Cerebellum (tissue), 4 donors: ENCODE measurements at places on chromosomes 5 and 9. TPM values are rescaled to one million over a fixed set of nuclear protein-coding genes. Genes with fewer than 3 reads are reported as not detected.

Gene GABRB2
- total RNA-seq: 63.2 TPM

Gene NMUR2
- total RNA-seq: not detected

Gene SKP2
- total RNA-seq: 24.7 TPM

Gene RGS7BP
- total RNA-seq: 16.2 TPM

Gene IGFBPL1
- total RNA-seq: 239 TPM

Gene CTXN3
- total RNA-seq: 2.8 TPM

Gene FGF18
- 0.36 TPM for total RNA-seq

Gene IFNA21
- not detected for total RNA-seq

Gene ATP10B
- total RNA-seq: 15.0 TPM

Gene OLFML2A
- total RNA-seq: 5.4 TPM

Gene C9orf152
- total RNA-seq: not detected

Gene AHRR
- total RNA-seq: 1.5 TPM

Gene HARS2
- 26.4 TPM for total RNA-seq

Gene SETD9
- total RNA-seq: 4.4 TPM
